ENCODE measurements at places on chromosomes 3 and 15.

GRCh38 chr15:58147171-58147611, 9.0 kb downstream of the AQP9 start:
- no peak for DNase-seq

GRCh38 chr3:43783987-43784639, 93.4 kb downstream of the ABHD5 start:
- no peak for DNase-seq

GRCh38 chr3:185046164-185046515, 106.7 kb downstream of the C3orf70 start:
- no peak for DNase-seq

GRCh38 chr3:11648735-11649134, 5.0 kb upstream of the VGLL4 start:
- DNase-seq: no peak

DNA sequence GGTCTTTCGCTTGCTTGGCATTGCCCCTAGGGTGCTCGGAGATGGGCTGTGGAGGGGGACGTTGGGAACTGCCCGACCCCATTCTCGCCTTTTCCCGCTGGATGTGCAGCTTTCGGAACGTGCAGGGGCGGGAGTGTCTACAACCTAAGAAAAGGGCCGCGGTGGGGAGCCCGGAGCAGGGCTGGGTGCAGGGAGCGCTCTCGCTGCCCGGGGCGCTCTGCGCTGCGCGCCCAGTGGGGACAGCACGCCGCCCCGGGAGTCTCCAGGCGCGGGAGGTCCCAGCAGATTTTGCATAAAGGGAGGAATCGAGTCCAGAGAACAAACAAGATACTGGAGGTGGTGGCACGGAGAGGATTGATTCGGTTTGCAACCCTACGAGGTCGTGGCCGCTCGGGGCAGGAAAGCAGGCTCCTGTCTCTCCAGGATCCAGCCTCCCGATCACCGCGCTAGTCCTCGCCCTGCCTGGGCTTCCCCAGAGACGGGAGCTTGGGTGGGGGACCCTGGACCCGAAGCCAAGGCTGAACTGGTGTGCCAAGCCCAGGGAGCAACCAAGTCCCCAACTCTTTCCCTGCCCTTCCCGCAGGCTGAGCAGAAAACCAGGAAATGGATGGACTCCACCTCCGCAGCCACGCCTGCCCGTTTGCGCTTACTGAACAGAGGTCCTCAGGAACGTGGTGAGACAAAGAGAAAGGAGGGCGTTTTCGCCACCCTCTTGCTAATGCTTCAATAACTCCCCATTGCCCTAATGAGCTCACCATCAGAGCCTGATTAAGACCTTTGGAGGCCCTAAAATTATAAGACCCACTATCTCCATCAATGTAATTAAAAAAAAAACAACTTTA, 59.7 kb downstream of the NOX5 start:
- peak; percentile 91 for DNase-seq

GRCh38 chr3:184773283-184774186, 38.4 kb upstream of the VPS8 start:
- DNase-seq: peak; percentile 91

DNA sequence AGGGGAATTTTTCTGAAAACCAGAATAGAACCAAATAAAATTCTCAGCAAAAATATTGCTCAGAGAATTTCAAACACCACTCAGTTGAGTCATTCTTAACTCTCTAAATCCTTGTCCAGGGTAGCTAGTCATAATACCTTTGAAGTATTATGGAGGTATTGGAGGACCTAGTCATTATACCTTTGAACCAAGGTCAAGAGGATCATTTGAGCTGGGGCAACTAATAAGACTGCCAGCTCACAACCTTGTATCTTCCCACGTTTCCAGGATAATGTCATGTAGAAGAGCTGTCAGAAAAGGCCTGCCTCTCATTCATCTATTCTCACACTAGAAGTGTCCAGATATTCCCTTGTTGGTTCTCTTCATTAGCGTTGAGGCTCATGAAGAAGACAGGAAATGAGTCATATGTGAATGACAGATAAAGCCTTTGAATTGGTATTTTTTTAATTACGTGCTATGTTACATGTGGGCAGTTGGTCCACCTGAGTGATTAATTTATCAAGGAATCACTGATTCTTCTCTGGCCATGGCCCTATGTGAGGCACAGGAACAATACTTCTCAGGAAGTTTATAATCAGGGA, 48.3 kb downstream of the TOPAZ1 start:
- no peak for DNase-seq

DNA sequence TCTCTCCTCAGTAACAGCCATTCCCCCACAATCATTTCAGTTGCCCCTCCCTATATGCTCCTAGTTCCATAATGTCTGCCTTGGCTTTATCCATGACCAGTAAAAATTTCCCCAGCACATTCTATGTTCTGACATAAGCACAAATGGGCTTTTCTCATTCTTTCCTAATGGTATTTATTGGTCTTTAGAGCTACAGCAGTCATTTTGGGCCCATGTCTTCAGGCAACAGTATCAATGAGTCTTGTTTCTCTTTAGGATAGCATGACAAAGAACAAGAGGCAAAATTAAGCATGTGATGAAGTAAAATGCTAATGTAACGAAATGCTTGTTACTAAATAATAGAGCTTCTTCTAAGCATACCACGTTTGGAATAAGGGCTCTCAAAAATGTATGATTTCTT, 8.2 kb downstream of the DPP8 start:
- DNase-seq: no peak

DNA sequence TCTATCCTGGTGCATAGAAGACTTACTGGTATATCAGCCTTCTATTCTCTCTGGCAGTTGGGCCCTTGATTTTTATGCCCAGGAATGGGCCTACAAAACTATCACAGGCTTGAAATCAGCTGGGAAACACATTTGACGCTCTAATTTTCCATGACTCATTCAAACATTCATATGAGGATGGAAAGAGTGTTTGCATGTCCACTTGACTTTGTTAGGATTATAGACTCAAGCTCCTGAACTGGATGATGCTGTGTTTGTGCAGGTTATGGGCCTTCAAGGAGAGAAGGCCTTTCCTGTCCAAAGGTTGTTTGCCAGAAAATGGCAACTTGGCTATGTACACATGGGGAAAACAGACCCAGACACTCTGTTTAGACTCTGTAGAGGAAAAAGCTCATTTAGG, 219.9 kb downstream of the GAP43 start:
- DNase-seq: no peak

DNA sequence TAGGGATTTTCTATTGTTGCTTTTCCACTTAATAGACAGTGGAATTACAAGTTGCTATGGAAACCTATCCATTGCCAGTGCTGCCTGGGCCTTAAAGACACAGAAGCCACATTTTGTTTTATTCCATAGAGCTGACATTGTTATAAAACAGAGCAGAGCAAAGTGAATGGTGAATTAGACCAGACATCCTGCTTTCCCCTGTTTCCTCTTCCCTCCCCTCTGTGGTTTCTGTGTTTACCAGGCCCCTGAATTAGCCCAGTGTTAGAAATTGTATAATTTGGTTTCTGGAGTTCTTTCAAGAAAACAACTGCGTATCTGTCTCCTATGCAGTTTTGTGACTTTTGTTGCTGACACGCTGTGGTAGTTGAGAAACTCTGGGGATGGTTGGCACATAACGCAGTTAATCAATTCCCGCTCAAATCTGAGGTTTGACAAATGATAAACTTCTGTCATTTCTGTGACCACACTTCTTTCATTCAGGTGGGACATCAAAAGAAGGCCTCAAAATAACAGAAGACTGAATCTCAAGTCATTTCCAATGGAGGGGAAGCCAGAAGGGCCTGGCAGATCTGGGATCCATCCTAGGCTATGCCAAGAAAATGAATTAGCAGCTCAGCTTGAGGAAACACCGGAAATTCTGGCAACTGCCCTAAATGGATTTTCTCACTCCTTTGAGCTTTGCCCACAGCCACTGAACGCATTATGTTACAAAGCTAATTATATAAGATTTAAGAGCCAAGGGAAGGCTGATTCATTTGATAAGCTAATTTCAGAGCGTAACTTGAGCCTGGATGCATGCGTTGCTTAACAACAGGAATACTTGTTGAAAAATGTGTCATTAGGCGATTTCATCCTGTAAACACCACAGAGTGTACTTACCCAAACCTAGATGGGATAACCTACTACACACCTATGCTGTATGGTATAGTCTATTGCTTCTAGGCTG, 46.9 kb downstream of the NR1D2 start:
- DNase-seq: peak; percentile 31

GRCh38 chr3:156290924-156291271, 170.5 kb downstream of the KCNAB1 start:
- no peak for DNase-seq

DNA sequence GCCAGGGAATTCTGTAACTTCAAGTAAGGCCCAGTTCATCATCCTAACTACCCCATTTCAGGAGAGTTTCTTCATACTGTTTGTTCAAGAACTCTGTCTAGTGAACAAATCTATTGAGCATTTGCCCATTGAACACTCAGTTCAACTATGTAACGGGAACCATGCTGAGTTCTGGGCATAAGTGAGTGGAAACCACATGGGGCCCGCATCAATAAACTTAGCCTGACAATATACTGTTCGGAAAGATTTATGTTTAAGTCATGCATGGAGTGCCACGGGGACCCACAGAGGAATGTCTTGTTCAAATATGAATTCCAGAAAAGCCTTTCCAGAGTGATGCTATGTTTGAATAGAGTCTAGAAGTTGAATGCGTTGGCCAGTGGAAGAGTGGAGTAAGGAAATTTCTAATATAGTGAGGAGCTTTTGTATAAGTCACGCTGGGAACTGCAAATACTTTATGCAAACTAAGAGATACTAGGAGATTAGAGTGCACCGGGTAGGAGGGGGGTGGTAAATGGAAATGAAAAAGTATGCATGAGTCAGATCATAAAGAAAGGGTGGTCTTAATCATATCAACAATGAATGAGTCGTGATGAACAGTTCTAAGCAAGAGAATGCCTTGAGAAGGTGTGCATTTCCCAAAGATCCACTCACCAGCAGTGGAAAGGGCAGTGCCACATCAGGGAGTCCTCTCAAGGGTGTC, 279.8 kb downstream of the VPS13C start:
- DNase-seq: no peak

GRCh38 chr3:122493296-122493695, 21.4 kb downstream of the KPNA1 start:
- no peak for DNase-seq

DNA sequence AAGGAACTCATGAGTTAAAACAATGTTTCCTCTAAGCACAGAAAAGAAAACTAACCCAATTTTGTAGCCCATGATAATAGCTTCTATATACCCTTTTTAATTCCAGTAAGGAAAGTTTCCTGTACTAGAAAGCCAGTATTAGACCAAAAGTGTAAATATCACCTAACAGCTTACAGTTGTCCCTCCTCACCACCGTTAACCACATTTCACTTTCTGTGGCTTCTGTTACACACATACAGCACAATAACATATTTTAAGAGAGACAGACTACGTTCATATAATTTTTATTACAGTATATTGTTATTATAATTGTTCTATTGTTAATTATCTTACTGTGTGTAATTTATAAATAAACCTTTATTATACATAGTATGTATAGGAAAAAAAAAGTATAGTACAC, 74.1 kb downstream of the ZNF280D start:
- no peak for DNase-seq

- DNase-seq: no peak
These were observed 26.8 kb downstream of the STARD5 start for GRCh38 chr15:81297147-81297572.

GRCh38 chr3:99373088-99373845, 265.1 kb upstream of the COL8A1 start:
- DNase-seq: no peak

- DNase-seq: no peak
These were observed 178.7 kb upstream of the ANKRD28 start for GRCh38 chr3:15976524-15976923.

DNA sequence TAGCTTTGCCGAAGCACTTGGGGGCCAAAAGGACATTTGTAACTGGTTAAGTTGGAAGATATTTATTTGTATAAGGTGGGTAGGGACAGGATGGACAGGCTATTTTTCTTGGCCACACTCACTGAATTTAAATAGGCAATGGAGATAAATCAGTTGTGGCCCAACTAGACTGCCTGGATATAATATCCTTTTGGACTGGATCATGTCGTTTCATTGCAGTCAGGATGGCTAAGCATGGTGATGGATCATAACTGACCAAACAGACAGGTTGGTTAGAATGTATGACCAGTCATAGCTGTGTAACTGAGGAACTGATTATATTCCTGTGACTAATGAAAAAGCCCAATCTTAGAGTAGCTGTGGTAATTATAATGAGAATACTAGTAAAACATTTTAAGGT, 284.0 kb downstream of the LPP start:
- no peak for DNase-seq

- DNase-seq: no peak
These were observed 31.9 kb upstream of the MCF2L2 start for GRCh38 chr3:183460081-183461055.

- no peak for DNase-seq
These were observed 92.2 kb downstream of the APBA2 start for GRCh38 chr15:28978011-28978378.

DNA sequence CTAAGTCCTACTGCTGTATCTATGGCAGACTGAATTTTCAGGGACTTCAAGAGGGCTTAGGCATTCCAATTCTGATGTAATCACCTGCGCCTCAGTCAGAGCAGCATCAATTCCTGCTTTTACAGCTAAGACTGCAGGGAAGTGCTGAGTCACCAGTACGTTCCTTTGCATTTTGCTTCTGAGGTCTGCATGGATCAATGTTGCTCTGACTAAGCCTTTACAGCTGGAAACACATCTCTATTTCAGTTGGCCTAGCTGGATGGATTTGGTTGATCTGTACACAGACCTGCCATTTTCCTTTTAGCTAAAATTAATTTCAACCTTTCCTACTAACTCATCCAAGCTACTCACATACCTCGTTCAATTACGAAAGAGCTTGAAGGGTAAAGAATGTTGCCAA, 51.3 kb downstream of the ETV5 start:
- DNase-seq: no peak

- no peak for DNase-seq
These were observed 7.8 kb downstream of the GLDN start for GRCh38 chr15:51349156-51349844.
